ENCODE measurements at places on chromosomes 7 and 10. TPM values are rescaled to one million over a fixed set of nuclear protein-coding genes. Genes with fewer than 3 reads are reported as not detected.

The ASB10 gene
- not detected for polyA plus RNA-seq

The ANKRD30A gene
- polyA plus RNA-seq = not detected

The ST8SIA6 gene
- 0.07 TPM for polyA plus RNA-seq

The LRGUK gene
- polyA plus RNA-seq = 0.05 TPM

The HOXA4 gene
- polyA plus RNA-seq = 1.3 TPM

The GPR37 gene
- polyA plus RNA-seq = 0.25 TPM

The SORCS3 gene
- not detected for polyA plus RNA-seq

The ERVW-1 gene
- polyA plus RNA-seq = not detected

The OR2F2 gene
- not detected for polyA plus RNA-seq

The TBX20 gene
- polyA plus RNA-seq = not detected

The PTPRN2 gene
- polyA plus RNA-seq = 0.31 TPM

The WNT8B gene
- polyA plus RNA-seq = 0.04 TPM

The FHIP2A gene
- 22.2 TPM for polyA plus RNA-seq

The HSPA12A gene
- 7.9 TPM for polyA plus RNA-seq

The PRRT4 gene
- not detected for polyA plus RNA-seq

The AKR1C2 gene
- 0.98 TPM for polyA plus RNA-seq

The SPDYE16 gene
- polyA plus RNA-seq = not detected

The PLXDC2 gene
- polyA plus RNA-seq = 0.47 TPM
